ENCODE measurements at places on chromosomes 11 and 22.

- no peak for DNase-seq
These were observed 385.6 kb downstream of the ETS1 start for GRCh38 chr11:128201801-128202200.

DNA sequence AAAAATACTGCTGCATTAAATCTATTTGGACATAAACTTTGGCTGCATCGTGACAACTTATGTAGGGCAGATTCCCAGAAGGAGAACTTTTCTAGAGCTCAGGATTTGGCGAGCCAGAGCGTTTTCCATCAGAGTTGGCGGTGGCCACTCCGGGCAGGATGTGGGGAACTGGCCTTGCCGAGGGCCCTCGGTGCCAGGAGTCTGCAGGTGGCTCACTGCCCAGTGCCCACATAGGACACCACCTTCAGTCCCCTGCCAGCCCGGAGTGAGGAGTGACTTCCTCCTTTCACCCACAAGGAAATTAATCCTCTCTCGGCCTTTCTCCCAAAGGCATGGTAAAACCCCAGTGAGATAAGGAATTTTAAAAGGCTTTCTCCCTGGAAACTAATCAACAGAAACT lies 1.6 kb upstream of the LGALS2 start:
- DNase-seq = no peak

DNA sequence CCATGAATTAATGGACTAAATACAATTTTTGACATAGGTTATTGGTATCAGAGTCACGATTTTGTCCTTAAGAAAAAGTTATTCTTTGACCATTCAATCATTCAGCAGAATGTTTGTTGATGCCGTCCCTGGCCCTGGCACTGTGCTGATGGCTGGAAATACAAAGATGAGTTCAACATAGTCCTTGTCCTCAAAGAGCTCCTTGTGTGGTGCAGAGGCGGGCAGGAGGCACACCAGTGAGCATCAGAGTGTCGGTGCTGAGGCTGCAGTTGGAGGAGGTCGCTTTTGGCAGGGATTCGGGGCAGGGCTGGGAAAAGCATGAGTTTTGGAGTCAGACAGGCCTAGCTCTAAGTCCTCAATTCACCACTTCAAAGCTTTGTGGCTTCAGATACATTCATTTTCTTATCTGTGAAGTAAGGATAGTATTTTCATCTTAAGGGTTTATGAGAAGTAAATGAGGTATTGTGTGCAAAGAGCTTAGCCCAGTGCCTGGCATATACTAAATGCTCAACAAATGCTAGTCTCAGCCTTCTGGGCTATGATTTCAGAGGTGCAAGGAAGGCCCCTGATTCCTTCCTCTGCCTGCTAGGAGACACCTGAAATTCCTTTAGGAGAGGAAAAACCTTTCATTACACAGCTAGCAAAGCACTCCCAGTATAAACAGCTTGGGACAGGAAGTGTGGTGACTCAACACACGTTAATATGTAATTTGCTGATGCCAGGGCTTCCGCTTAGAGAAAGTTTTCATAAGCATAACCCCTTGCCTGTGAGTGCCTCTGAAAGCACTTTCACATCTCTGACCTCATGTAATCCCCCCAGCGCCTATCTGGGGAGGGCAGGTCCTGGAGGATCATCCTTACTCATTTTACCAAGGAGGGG lies 113.8 kb downstream of the NECTIN1 start:
- peak; percentile 20 for DNase-seq

- no peak for DNase-seq
These were observed 94.7 kb upstream of the CLPB start for GRCh38 chr11:72529068-72529467.

DNA sequence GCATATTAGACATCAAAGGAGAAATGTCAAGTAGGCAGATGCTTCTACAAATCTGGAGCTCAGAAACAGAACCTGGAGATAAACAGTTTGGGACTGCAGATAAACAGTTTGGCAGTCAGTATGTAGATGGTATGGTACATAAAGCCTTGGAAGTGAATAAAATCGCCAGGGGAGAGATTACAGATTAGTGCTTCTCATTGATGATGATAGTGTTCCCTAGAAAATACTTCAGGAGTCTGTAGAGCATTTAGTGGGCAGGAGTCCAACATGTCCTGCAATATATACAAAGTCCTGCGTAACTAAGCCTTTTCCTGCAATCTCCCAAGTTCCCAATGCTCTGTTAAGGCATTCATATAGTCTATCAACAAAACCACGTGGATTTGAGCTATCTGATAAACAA lies 35.2 kb downstream of the NARS2 start:
- no peak for DNase-seq

DNA sequence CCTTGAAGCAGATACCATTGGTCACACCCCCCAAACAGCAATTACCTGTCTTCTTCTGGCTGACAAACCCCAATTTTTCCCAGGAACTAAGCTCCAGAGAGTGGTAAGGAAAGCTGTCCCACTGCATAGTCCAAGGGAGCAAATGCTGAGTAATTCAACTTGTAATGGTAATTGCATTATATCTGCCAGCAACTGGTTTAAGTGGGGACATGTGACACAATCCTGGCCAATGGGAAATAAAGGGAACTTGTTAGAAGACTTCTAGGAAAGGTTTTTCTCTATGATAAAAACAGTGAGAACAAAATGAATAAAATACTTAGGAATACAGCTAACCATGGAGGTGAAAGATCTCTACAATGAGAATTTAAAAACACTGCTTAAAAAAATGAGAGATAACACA lies 9.5 kb upstream of the ISX start:
- DNase-seq = peak; percentile 54

GRCh38 chr11:6671991-6672390 lies 11.1 kb downstream of the MRPL17 start:
- peak; percentile 59 for DNase-seq

DNA sequence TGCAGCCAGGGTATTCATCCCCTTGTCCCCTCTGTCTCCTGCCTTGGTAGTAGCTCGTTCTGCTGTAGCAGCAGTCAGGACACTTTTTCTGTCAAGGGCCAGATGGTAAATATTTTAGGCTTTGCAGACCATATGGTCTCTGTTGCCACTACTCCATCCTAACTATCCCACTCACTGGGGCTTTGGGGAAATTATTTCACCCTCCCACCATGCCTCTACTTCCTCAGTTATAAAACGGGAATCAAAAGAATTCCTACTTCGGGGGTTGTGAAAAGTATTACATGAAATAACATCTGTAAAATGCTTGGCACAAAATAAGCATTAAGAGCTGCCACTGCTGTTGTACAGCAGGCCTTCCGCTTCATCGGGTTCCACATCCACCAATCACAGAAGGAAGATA lies 89.9 kb upstream of the LDLRAD3 start:
- DNase-seq = no peak

DNA sequence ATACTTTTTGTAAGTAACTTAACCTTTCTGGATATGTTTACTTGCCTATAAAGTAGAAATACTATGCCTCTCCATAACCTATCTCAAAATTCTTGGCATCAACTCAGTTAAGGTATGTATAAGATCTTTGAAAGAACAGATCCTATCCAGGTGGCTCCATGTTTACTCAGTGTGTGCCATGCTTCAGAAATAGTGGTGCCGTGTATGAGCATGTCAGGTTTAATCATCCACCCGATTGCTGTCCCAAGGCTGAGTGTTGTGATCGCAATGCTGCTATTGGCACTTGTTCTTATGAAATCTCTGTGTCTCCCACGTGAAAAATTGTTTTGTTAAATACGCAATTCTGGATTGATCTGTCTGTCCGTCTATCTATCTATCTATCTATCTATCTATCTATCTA lies 85.9 kb upstream of the SNX19 start:
- no peak for DNase-seq

DNA sequence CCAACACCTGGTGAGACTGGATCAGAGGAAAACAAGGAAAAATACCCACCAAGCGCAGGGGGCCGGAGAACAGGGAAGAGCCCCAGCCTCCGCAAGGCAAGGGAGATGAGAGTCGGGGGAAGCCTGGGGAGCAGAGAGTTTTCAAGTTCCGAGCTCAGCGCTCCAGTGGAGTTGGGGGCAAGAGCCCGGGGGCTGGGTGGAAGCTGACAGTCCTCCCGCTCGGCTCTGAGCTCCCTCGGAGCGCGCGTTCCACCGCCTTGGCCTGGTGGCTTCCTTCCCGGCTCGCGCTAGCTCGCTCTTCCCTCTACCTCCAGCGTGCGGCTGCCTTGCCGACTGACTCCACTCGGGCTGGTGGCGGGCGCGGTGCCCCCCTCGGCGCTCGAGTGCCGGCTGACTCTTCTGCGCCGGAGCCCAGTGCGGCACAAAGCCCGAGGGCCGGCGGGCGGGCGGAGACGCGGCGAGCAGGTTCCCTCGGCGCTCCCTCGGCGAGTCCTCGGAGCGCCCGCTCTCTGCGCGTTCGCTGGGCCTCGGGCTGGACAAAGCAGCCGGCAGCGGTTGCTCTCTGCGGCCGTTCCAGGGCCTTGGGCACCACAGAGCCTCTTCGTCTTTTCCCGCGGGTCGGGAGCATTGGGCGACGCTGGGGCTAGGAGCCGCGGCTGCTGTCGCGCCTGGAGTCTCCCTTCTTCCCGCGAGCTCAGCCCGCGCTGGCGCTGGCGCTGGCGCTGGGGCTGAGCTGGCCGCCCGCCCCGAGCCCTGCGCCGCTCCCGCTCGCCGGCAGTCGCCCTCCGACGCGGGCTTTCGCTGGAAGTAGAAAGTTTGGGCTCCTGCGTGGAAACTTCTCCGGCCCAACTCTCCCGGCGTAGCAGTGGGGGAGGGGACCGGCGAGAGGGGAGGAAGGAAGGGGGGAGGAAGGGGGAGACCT lies 1.0 kb downstream of the PAX6 start:
- no peak for DNase-seq

DNA sequence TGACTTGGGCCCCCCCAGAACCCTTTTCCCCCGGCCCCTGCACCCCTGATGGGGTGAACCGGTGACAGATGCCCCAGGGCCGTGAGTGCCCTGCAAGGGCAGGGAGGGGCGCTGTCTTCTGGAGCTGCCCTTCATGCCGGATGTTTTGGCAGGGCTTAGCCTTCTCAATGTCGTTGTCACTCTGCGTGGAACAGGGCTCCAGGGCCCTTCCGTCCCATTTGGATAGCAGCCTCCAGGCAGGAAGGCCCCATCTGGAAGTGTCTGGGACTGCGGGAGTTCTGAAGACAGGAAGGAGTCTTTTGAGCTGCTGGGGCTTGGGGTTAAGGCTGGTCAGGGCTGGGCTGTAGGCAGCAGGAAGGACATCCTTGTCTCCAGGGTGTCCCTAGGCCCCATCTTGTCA lies 4.6 kb downstream of the FRMD8 start:
- DNase-seq = no peak

DNA sequence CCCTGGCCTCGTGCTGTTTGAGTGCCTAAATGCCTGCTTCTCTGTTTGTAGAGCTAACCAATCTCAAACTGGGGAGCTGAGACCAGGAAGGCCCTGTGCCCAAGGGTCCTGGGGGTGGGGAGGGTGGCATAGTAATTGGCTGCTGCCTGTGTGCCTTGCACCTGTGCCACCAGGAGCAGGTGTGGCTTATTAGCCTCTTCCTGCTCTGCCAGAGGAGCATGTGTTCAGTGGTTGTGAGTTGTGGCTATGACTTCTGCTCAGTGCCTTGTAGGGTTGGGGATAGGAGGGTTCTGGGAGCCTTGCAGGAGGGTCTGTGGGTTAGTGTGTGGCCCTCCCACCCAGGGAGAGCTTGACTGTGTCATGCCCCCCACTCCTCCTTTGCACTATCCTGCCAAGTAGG lies 109.2 kb downstream of the ZBTB16 start:
- no peak for DNase-seq

GRCh38 chr22:37674951-37675929 lies at the start of gene LGALS1:
Gene LGALS1, plus strand, starts transcription at chr22:37675636. Its CDS starts 67 bp downstream, at chr22:37675703.
- peak; percentile 96 for DNase-seq

DNA sequence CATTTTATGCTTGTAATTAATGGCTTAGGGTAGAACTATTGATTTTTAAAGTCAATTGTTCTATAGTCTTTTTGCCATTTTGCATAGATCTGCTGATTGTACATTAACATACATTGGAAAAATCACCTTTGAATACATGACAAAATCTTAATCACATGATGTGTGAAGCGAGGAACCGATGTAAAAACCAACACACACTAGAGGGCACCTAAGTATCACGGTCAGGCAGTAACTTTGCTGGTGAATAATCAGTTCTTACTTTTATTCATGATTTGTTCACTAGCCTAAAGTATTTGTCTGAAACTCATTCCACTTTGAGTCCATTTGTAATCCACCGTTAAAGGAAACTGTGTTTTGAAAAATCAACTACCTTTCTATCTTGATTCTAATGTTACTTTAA lies 28.2 kb downstream of the JHY start:
- peak; percentile 63 for DNase-seq

- DNase-seq = peak; percentile 94
These were observed 735.3 kb upstream of the RAG2 start for GRCh38 chr11:37333345-37333744.

Data from OCI-M1 (cell line).